PC-3 (cell line): ENCODE measurements at places on chromosomes 12 and 14. TPM values are rescaled to one million over a fixed set of nuclear protein-coding genes. Genes with fewer than 3 reads are reported as not detected.

PTPRR gene
- total RNA-seq: 2.3 and 3.1 TPM in 2 replicates

COX8C gene
- total RNA-seq: not detected in 2 replicates

POTEM gene
- total RNA-seq: 0.12 TPM in 1 of 2 replicates, not detected in the other

ERP27 gene
- not detected in 2 replicates for total RNA-seq

LRR1 gene
- 46.9 and 53.0 TPM in 2 replicates for total RNA-seq

LRP1-AS gene
- not detected in 2 replicates for total RNA-seq

DNA sequence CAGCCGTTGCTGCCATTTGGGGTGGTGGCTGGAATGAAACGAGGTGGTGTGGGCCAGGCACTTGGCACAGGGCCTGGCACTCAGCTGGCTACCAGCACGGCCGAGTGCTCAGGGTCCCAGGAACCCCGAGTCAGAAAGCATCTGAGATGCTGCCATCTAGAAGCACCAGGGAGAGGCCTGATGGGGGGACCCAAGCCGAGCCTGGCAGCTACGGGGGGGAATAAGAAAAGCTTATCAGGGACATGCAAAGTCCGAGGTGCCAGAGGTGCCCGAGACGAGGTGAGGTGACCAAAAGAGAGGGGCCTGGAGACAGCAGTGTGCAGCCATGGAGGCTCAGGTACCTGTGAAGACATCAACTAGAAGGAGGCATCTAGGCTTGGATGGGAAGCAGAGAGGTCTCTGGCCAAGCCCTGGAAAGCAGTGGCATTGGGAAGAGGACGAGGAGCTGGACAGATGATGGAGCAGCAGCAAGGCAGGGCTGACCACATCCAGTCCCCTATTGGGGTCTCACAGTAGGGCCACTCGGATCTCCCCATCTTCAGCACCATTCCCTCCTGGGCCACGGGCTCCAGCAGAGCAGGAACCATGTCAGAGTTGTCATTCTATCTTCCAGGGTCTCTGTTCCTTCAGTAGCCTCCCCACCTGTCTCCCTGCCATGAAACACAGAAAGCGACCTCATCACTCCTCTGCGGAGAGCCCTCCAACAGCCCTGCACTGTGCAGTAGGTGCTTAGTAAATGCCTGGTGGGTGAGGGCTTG is 59.3 kb upstream of the DIO3 start:
- no peaks in the 10 kb centered on the region for H3K36me3 ChIP-seq
- H3K27me3 ChIP-seq: no peaks in the 10 kb centered on the region
- DNase-seq: no peak

DNA sequence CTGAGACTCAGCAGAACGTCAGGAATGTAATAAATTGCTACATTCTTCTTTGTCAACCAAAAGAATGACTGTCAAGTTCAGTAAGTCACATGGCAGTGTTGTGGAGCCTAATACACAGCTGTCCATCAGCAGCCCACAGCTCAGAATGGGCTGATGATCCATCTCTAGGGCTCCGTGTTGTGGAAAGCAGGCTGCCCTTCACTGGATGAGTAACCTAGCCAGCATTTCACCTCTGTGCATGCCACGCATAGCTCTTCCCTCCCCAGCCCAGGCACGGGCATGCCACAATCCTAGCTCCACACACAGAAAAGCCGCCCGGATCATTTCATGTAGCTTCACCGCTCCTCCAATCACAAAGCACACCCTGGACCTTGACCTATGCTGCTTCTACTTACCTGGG is 878.0 kb upstream of the TMEM132C start:
- no peak overlapping the region for H3K27ac ChIP-seq
- peaks cover 14% of the 10 kb centered on the region for H3K4me1 ChIP-seq
- peaks cover 5% of the 10 kb centered on the region; the same call in 1 of the 2 replicates for H3K27me3 ChIP-seq
- DNase-seq: peak; percentile 65
- H3K36me3 ChIP-seq: no peaks in the 10 kb centered on the region
- H3K4me3 ChIP-seq: no peak overlapping the region

- H3K36me3 ChIP-seq: peaks cover 16% of the 10 kb centered on the region
- no peak overlapping the region for H3K4me3 ChIP-seq
- no peak for DNase-seq
- no peak overlapping the region for H3K27ac ChIP-seq
- no peaks in the 10 kb centered on the region for H3K27me3 ChIP-seq
- H3K4me1 ChIP-seq: peaks cover 3% of the 10 kb centered on the region; the same call in 1 of the 2 replicates
Measured at GRCh38 chr14:100346306-100347091, 23.4 kb downstream of the SLC25A47 start.

GRCh38 chr12:24133384-24133783 is 183.9 kb upstream of the SOX5 start:
- no peak overlapping the region for H3K4me3 ChIP-seq
- no peak for DNase-seq
- no peaks in the 10 kb centered on the region for H3K36me3 ChIP-seq
- no peaks in the 10 kb centered on the region for H3K4me1 ChIP-seq
- H3K27me3 ChIP-seq: 0 out of 2 replicates have a peak, but pooled peaks cover 2% of the 10 kb centered on the region
